ENCODE measurements at places on chromosomes 1 and 21. TPM values are rescaled to one million over a fixed set of nuclear protein-coding genes. Genes with fewer than 3 reads are reported as not detected.

The LCE3D gene
- not detected for total RNA-seq

The CLEC20A gene
- total RNA-seq = 3.2 TPM

The COA6 gene
- total RNA-seq = 13.4 TPM

The PRDX6 gene
- total RNA-seq = 184 TPM

The CA6 gene
- total RNA-seq = not detected

The NUP210L gene
- total RNA-seq = 0.18 TPM

The PLEKHG5 gene
- total RNA-seq = 77.7 TPM

The AGMAT gene
- total RNA-seq = 0.18 TPM

The MROH7 gene
- total RNA-seq = 8.1 TPM

The PSRC1 gene
- total RNA-seq = 7.6 TPM

The OR6K3 gene
- not detected for total RNA-seq

The SLC44A5 gene
- total RNA-seq = 0.31 TPM

The IFFO2 gene
- 5.4 TPM for total RNA-seq

The HMGCS2 gene
- total RNA-seq = not detected

The SPRR2G gene
- total RNA-seq = not detected

The PTPN14 gene
- total RNA-seq = 85.9 TPM

The RAB3GAP2 gene
- 49.2 TPM for total RNA-seq

The CD244 gene
- total RNA-seq = 0.98 TPM

The CD101 gene
- total RNA-seq = 1.0 TPM

The PDZK1 gene
- total RNA-seq = 0.58 TPM

The SLC45A3 gene
- 1.3 TPM for total RNA-seq

The ASPM gene
- total RNA-seq = 0.45 TPM

The KCNN3 gene
- 1.8 TPM for total RNA-seq

The ID3 gene
- 289 TPM for total RNA-seq

The LCA5L gene
- 2.2 TPM for total RNA-seq

The CHIA gene
- not detected for total RNA-seq

The PLEKHA6 gene
- total RNA-seq = 18.9 TPM

The KRTAP11-1 gene
- not detected for total RNA-seq

The TDRD10 gene
- 11.7 TPM for total RNA-seq

The AIRE gene
- 0.13 TPM for total RNA-seq

The MYOG gene
- not detected for total RNA-seq

The NBPF4 gene
- 0.18 TPM for total RNA-seq

The SPRR1A gene
- total RNA-seq = not detected

The CXADR gene
- total RNA-seq = 3.0 TPM

The KMO gene
- total RNA-seq = 1.6 TPM

The CHD5 gene
- 0.09 TPM for total RNA-seq

The PRKAA2 gene
- 13.3 TPM for total RNA-seq

The CCDC190 gene
- 0.22 TPM for total RNA-seq

The CAPN8 gene
- not detected for total RNA-seq

Measured in sciatic nerve (tissue), 2 donors.